Motor neuron (in vitro differentiated cells): ENCODE measurements at places on chromosomes 1 and 21. TPM values are rescaled to one million over a fixed set of nuclear protein-coding genes. Genes with fewer than 3 reads are reported as not detected.

DNA sequence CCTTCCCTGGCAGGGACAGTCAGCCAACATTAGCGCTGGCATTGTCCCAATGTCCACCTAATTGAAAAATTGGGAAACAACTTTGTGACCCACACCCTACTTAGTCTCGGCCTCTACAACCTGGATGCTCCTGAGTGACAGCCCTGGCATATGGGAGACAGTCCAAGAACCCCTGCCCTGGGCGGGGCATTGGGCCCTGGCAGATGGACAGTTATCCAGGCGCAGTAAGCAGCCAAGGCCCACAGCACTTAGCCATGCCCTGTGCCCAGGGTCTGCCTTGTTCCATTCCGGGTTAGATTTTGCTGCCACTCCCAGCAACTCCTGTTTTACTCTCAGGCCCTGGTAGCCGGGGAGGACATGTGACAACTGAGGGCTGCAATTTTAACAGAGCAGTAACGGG lies 50.3 kb downstream of the NFASC start:
- no peak for ATAC-seq

- no peak for ATAC-seq
Measured at GRCh38 chr1:226733876-226734275, 5.2 kb downstream of the ITPKB start.

- ATAC-seq, result no peak
Measured at GRCh38 chr21:42097274-42097673, 26.2 kb downstream of the UMODL1 start.

GIPC2 gene
- 0.21 and 1.4 TPM in 2 replicates for total RNA-seq

- no peak for ATAC-seq
Measured at GRCh38 chr1:152946248-152946647, 758 bp upstream of the SPRR5 start.

GRCh38 chr1:197029749-197030148 lies 37.3 kb downstream of the F13B start:
- no peak for ATAC-seq

DNA sequence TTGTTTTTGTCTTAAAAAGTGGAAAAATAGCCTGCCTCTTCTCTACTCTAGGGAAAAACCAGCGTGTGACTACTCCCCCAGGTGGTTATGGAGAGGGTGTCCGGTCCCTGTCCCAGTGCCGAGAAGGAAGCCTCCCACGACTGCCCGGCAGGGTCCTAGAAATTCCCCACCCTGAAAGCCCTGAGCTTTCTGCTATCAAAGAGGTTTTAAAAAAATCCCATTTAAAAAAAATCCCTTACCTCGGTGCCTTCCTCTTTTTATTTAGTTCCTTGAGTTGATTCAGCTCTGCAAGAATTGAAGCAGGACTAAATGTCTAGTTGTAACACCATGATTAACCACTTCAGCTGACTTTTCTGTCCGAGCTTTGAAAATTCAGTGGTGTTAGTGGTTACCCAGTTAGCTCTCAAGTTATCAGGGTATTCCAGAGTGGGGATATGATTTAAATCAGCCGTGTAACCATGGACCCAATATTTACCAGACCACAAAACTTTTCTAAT lies 35.0 kb upstream of the TDRD10 start:
- no peak for ATAC-seq
